Stimulated activated CD4-positive, alpha-beta T cell treated with anti-CD3 and anti-CD28 coated beads, TNF-alpha, amount 100 ng/mL, for 24 hours (primary cell): ENCODE measurements at places on chromosomes 5 and 9.

GRCh38 chr5:119876522-119876921, 247.2 kb downstream of the FAM170A start:
- DNase-seq = no peak

GRCh38 chr9:93582115-93582514, 5.7 kb downstream of the PHF2 start:
- no peak for DNase-seq

DNA sequence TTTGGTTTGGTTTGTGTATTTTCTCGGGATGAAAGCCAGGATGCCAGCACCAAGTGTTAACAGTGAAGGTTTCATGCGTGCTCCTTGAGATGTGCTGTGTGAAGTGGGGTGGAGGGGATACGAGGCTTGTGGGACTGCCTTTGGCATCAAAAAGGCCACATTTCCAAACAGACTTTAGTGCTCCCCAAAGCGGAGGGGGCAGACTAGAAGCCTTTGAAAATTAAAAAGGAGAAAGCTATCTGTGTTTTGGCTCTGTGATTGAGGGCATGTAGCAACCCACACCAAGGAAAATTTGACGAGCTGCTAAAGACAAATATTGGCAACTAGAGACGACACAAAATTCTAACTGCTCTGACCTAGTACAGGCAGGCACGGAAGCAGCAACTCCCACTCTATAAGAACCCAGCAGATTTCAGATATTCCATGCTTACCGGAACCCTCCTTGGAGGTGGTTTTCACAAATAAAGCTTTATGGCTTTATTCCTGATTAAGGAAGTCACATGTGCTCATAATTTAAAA, 154.5 kb downstream of the ARSB start:
- DNase-seq = no peak

DNA sequence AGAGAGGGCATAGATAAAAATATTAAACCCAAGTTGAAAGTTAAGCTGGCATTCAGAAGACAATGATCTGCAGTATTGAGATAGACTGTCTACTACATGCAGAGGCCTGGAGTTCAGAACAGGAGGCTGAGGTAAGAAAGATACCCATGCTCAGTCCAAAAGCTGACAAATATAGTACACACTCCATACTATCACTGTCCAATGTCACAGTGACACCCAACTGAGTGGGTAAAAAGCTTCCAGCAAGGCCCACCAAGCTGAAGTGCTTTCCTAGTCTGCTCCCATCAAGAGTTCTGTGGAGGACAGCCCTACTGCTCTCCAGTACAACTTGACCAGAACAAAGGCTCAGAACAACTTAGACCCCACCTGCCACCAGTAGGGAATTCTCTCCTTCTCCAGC, 124.9 kb downstream of the SLC12A2 start:
- no peak for DNase-seq

DNA sequence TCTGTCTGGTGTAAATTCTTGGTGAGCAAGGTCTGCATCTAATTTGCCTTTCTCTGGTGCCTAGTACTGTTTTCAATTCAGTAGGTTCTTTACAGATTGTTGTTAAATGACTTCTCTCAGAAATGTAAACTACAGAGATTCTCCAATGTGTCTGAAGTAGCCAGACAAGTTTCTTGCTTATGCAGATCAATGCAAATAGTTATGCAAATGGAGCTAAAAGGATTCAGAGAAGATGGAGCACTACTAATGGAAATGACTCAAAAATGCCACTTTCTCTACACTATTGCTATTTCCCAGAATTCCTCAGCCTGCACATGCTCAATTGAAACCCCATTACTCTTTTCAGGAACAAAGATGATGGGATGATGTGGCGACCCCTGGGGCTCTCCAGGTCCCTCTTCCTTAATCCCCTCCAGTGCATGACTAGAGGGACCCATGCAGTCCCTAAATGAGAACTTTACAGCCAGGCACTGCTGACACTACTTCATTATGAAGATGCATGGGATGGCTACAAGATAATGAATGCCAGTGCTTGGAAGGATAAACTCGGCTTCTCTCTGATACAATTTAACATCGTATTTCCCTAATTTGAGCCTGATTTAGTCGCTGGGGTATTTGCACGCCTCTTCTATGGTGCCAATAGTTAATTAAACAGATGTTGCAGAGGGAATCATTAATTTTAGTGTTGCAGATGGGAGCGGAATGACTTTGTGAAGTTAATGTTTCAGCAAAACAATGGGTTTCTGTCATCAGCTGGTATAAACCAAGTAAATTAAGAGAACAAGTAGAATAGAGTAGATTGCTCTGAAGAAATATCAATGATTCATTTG, 753.2 kb downstream of the TLR4 start:
- DNase-seq = no peak

DNA sequence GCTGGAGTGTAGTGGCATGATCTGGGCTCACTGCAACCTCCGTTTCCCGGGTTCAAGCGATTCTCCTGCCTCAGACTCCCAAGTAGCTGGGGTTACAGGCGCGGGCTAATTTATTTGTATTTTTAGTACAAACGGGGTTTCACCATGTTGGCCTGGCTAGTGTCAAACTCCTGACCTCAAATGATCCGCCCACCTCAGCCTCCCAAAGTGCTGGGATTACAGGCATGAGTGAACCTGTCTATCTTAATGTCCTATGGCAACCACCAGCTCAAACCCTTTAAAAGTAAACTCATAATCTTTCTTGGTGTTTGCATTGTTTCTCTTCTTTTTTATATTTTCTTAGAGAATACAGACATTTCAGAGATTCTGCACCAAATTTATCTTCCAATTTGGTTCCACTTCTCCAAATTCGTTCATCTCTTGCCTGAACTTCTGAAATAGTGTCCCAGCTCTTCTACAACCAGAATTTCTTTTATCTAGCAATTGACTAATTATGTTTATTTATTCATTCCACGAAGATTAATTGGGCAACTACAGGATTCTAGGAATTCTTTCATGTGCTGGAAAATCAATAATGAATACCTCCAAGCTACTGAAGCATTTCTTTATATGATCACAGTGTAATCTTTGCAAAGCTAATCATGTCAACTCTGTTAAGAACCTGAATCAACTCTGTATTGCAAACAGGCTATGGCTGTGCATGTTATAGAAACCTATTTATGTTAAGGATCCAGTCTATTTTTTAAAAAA, 60.0 kb upstream of the TYRP1 start:
- DNase-seq = no peak

- no peak for DNase-seq
Observed at GRCh38 chr9:8232726-8233125, 433.1 kb upstream of the DMAC1 start.

DNA sequence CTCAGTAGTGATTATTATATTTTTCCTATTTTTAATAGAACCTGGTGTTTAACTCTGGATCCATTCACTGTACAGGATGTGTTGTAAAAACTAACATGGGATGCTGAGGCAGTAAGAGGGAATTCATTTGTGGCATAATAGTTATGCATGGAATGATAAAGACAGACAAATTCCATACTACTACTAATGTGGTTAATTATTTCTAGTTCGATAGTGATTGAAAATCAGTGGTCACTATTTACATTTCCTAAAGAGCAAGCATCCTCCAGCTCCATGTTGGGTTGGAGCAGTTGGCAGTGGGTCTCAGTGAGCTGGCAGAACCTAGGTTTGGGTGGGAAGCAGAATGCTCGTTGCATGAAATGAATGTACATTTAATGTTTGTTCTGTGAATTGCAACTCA, 122.6 kb downstream of the SAXO1 start:
- DNase-seq = no peak

DNA sequence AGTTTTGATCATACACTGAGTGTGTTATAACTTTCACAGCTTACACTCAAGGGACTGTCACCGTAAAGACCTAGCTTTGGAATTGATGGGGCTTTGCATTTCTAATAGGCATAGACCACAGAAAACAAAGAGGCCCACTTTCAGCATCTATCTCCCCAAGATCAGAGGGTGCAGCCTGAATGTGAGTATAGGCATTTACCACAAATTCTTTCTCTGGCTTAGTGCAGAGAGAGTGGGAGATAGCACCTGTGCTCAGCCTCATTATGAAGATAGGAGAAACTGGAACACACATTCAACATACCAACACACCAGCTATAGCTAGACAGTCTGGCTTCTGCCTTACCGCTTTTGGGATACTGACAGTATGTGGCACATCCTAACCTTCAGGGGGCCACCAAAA, 783.4 kb upstream of the GRAMD2B start:
- no peak for DNase-seq
